Stimulated activated CD8-positive, alpha-beta memory T cell treated with anti-CD3 and anti-CD28 coated beads, Interleukin-12 subunit alpha, Interleukin-12 subunit beta, amount 100 ng/mL, for 4 hours (primary cell): ENCODE measurements at places on chromosomes 6 and 20.

- no peak for DNase-seq
Measured at GRCh38 chr6:57327311-57327710, 9.9 kb downstream of the PRIM2 start.

DNA sequence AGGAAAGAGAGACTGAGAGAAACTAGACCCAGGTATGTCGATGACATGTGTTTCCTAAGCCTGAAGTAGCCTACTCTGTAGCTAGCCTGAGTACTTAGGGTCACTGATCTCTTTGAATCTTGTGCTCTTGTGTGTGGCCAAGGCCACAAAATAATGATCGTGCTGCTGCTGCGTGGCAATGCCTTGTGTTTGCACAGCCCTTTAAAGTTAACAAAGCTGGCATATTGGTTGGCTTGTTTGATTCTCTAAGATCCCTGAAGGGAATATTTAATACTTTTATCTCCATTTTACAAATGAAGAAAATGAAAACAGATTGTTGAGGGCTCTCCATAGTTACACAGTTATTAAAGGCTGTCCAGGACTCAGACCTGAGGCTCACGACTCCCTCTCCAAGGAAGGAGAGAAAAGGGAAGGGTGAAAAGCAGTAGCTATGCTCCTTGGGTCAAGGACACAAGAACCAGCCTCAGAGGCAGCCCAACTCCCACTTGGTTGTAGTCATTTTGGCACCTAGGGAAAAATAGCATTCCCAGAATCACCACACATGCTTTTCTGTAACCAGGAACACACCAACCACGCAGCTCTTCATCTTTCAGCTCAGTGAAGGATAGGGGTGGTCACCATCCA is 130.7 kb downstream of the LRFN2 start:
- no peak for DNase-seq

GRCh38 chr6:149846321-149846720 is 17.8 kb downstream of the LRP11 start:
- DNase-seq: no peak

GRCh38 chr6:43703512-43704429 is 16.2 kb upstream of the MRPS18A start:
- no peak for DNase-seq

GRCh38 chr6:12363651-12364381 is 73.7 kb downstream of the EDN1 start:
- no peak for DNase-seq

DNA sequence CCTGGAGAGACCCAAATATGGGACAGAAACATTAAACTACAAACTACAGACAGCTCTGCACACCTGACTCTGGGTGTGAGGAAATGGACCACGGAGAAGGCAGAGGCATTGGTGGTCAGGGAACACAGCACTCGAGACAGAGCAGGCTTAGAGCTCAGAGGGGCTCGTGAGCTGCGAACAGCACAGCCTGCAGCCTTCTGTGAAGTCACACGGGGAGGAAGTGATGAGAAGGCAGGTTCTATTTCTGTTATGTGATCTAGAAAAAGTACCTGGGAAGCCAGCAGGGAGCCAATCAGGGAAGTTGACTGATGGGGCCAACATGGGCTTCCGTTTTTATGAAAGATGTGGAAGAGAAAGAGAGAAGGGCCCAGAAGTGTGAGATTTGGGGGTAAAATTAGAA is 88.9 kb upstream of the SNAP25 start:
- DNase-seq: no peak

GRCh38 chr6:163872335-163872734 is 457.8 kb downstream of the QKI start:
- DNase-seq: no peak

GRCh38 chr6:101747160-101747559 is 353.7 kb downstream of the GRIK2 start:
- no peak for DNase-seq

DNA sequence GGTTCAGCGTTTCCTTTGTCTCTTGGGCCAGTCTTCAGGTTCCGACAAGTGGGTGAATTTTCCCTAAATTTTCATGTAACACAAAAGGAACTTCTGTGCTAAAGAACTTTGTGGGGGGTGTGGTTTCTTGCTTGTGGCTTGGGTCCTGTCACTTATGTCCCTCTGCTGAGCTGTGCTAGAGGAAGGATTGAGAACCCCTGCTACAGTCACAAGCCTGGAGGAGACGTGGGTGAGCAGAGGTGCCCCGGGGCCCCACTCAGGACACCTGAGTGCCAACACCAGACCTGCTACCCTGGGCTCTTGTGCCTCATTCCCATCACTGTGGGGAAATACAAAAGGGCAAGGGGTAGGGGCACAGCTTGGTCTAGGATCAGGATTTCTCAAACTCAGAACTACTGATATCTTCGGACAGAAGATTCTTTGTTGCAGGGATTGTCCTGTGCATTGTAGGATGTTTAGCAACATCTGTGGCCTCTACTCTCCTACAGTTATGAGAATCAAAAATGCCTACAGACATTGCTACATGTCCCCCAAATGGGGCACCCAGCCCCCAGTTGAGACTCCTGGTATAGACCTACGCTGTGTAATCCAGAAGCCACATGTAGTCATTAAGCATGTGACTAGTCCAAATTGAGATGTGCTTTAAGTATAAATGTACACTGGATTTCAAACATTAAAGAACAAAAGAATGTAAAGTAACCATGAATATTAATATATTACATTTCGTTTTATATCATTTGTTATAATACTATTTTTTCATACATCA is 128.7 kb downstream of the LY86 start:
- DNase-seq: no peak
